ENCODE measurements at places on chromosomes 4 and X.

DNA sequence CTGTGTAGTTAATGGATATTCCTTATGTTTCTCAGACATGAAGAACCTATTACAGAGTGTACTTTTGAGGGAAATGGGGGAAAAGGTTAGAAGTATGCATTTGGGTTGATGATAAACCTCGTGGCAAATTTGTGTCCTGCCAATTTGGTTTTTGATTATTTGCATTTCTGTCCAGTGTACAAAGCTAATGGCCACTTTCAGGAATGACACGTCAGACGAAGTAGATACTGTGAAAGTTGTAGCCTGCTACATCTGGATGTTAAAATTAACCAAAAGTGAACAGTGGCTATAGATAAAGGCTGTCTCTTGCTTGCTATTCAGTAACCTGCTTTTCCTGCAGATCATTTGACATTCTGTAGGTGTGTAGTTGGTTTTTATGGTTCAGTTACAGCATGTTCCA, 1.0 kb downstream of the PRDX4 start:
- DNase-seq: no peak

DNA sequence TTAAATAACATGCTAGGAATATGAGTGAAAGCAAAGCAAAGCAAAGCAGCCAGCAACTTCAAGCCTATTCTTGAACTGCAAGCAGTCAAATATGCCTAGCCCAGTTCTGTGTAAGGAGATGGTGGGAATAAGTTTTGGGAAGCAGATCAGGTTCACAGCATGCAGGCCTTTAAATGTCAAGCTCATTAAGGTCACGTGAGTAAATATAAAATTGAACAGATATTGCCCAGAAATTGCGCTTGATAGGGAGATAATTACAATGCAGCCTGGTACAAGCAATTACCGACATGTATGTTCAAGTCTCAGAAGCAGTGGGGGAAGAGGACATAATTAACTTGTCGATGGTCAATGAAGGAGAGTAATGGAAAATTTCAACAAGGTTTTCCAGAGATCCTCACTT, 6.0 kb downstream of the GNPDA2 start:
- no peak for DNase-seq

DNA sequence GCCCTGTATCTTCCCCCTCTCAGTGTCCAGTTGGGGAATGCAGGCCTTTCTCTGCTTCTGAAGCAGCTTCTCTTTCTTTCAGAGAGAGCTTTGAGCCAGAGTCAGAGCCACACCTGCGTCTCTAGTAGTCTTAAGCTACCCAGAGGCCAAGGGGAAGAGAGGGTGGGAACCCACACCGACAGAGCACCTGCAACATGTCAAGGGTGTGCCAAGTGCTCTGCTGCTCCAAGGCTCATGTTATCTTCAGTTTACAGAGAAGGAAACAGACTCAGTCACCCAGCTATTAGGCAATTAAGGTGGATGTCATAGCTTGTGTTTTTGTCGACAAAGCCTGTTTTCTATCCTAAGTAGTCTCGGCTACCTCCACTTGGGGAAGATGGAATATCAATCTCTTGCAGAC, 22.7 kb upstream of the RNF212 start:
- peak; percentile 85 for DNase-seq

DNA sequence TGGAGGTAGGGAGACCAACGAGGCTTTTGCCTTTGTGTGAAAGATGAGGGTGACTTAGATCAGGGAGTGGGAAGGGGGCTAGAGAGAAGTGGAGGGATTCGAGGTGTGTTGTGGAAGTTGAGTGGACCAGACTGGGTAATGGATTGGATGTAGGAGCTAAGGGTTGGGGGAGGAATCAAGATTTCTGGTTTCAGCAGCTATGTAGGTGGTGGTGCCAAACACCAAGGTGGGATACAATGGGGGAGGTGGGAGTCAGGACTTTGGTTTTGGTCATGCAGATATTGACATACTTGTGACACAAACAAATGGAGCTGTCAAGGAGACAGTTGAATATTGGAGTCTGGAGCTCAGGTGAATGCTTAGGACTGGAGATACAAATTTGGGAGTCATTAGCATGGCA, 71.0 kb downstream of the TSC22D3 start:
- DNase-seq: no peak

DNA sequence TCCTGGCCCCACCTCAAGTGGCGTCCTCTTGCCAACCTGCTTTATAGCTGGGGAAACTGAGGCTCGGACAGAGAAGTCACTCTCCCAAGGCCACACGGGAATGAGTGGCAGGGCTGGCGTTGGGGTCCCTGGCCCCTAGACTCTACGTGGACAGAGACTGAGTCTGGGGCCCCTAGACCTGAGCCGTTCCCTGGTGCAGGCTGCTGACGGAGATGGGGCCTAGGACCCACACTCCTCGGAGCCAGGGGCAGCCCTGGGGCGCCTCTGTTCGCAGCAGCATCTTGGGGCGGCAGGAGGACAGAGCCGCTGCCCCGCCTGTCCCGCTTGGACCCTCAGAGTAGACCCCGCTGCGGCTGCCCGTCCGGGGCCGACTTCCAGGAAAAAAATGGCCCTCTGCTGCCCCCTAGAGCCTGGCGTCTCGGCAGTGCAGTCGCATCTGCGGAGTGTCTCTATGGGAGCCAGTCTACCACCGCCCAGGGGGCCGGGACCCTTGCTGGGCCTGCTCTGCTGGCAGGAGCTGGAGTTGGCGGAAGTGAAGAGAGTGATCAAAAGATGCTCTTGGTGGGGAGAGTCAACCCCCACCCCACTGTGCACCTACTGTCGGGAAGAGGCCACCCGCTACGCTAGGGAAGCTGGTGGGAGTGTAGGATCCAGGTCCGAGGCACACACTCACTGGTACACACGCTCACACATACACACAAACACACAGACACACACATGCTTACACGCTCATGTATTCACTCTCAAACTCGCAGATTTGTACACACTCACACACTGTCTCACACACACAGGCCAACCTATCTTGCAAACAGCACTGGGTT, 220.1 kb downstream of the AFAP1 start:
- DNase-seq: peak; percentile 57

DNA sequence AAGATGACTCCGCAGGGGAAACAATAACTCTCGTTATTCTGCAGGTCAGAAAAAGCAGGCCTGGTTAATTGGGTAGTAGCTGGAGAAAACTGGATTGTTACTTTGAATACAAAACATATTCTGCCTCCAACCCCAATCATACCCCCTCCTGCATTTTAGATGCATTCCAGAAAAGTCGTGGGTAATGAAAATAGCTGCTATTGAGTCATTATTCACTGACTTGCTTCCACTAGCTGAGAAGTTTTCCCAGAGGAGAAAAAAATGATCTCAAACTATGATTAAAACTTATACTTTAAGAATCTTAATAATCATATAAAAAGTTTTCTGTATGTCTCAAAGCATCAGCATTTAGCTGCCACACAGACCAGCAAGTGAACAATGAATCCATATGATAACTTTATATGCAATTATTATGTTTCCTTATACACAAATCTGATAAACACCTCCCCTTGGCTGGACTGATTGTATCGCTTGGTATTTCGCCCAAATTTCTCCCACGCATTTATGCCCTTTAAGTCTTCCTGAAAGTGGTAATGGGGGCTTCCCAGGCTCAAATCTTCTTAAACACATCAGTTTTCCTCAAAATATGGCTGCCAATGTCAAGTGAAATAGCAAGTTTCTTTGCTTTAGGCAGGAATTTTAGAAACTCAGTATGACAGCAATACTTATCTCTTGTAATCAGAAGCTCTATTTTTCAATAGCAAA, 181.0 kb downstream of the LDB2 start:
- DNase-seq: no peak

GRCh38 chr4:99029018-99029735, 33.7 kb downstream of the METAP1 start:
- no peak for DNase-seq

- no peak for DNase-seq
These were observed 6.9 kb downstream of the DGKQ start for GRCh38 chr4:966266-967112.

DNA sequence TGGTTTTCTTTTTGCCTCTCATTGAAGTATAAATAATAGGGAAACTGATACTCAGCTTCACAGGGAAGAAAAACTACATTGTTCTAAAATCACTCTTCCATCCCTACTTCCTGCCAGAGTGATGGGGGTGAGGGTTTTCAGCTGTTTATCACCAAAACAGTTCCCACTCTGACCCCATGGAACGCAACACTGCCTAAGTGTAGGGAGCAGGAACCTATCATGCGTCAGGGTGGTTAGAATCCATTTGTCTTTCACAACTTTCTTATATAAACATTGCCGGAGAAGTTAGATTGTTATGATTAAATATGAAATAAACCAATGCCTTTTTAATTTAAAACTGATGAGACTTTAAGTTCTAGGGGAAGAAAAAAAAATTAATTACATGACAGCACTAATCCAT, 15.8 kb upstream of the MPC1L start:
- no peak for DNase-seq

DNA sequence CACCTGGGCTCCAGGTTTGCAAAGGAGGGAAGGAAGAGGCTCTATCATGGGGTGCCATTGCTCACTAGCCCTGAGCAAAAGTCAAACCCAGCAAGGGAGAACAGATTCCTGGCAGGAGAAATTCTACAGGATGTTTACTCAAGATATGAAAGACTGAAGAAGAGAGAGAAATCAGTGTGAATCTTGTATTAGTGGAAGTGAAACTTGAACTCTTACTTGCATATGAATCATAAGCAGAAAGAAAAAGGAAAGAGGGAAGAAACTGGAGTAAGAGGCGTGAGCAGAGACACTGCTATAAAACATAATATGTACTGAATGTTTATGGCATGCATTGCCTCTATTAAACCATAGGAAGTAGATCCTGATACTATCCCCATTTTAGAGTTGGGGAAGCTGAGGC, 60.9 kb downstream of the C4orf46 start:
- DNase-seq: no peak

GRCh38 chr4:109195646-109196045, 106.8 kb downstream of the COL25A1 start:
- DNase-seq: no peak

GRCh38 chr4:159682996-159683395, 580.1 kb downstream of the RAPGEF2 start:
- DNase-seq: no peak

DNA sequence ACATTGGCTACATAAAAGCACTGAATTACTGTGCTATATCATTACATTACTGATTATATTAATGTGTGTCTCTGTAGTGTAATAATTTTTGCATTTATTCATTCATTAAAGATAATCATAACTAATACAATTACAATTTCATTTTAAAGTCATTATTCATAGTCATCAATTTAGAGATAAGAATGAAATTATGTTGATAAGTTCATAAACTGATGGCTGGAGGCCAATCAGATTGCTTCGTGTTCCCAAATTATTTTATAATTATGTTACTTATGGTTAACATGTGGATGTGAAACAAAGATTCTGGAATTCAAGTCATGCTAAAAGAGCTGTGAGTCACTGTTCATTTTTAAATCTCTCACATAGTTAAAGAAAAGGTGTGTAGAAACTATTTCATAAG, 223.4 kb upstream of the HAND2 start:
- no peak for DNase-seq

- DNase-seq: no peak
These were observed 169.6 kb downstream of the RAPGEF2 start for GRCh38 chr4:159272273-159273140.

DNA sequence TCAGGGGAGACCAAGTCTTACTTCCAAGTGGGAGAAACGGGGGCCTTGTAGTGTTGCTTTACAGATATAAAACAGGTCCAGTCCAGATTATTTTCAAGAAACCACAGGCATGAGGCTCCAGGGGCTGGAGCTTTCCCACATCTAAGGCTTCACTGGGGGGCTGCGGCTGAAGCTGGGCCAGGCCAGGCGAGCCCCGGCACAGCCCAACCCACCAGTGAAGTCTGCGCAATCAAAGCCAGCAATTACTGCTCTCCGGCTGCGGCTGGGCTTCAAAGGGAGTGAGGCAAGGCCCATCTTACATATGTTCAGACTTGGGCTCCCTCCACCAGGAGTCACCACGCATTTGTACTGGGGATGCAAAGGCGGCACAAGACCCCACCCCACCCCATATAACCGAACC, 61.7 kb downstream of the HADH start:
- DNase-seq: no peak

- DNase-seq: no peak
These were observed 250.5 kb upstream of the EDA2R start for GRCh38 chrX:66889418-66889817.

DNA sequence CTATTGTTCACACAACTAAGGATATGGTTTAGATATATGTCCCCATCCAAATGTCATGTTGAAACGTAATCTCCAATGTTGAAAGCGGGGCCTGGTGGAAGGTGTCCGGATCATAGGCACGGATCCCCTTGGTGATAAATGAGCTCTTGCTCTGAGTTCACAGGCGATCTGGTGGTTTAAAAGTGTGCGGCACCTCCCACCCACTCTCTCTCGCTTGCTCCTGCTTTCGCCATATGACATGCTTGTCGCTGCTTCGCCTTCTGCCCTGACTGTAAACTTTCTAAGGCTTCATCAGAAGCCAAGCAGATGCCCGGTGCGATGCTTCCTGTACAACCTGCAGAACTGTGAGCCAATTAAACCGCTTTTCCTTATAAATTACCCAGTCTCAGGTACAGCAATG, 128.5 kb downstream of the NFKB1 start:
- DNase-seq: no peak
